WTC11 (cell line): ENCODE measurements at places on chromosomes 11 and 22. TPM values are rescaled to one million over a fixed set of nuclear protein-coding genes. Genes with fewer than 3 reads are reported as not detected.

The KRTAP5-6 gene
- 0.35 TPM in 1 of 3 replicates, not detected in the others for total RNA-seq

The MMP27 gene
- not detected in 3 replicates for total RNA-seq

The TRIM48 gene
- not detected in 3 replicates for total RNA-seq

The CLCF1 gene
- 0.48 to 0.92 TPM (median 0.92 TPM) in 3 replicates for total RNA-seq

The ALX4 gene
- total RNA-seq: not detected in 3 replicates

- DNase-seq: no peak
Measured at GRCh38 chr11:34245041-34245440, 112.8 kb downstream of the ABTB2 start.

- no peak for DNase-seq
Measured at GRCh38 chr22:44089717-44090570, 65.8 kb downstream of the PARVB start.

GRCh38 chr22:30855266-30855665 is 113.3 kb downstream of the MORC2 start:
- DNase-seq: no peak

DNA sequence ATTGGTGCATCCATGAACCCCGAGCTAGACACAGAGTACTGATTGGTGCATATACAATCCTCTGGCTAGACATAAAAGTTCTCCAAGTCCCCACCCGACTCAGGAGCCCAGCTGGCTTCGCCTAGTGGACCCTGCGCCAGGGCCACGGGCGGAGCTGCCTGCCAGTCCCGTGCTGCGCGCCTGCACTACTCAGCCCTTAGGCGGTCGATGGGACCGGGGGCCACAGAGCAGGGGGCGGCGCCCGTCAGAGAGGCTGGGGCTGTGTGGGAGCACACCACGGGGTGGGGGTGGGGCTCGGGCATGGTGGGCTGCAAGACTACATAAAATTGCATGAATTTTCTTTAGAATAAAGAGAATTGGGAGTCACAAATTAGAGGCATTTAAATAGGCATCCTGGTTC is 248.6 kb downstream of the TMEM135 start:
- no peak for DNase-seq

GRCh38 chr11:63444160-63444559 is 46.8 kb downstream of the PLAAT5 start:
- DNase-seq: no peak

GRCh38 chr11:65806979-65807378 is 20.1 kb downstream of the OVOL1 start:
- DNase-seq: no peak
